ENCODE measurements at places on chromosomes 3 and 15.

- no peak for DNase-seq
Measured at GRCh38 chr3:193130576-193130975, 110.4 kb upstream of the PLAAT1 start.

DNA sequence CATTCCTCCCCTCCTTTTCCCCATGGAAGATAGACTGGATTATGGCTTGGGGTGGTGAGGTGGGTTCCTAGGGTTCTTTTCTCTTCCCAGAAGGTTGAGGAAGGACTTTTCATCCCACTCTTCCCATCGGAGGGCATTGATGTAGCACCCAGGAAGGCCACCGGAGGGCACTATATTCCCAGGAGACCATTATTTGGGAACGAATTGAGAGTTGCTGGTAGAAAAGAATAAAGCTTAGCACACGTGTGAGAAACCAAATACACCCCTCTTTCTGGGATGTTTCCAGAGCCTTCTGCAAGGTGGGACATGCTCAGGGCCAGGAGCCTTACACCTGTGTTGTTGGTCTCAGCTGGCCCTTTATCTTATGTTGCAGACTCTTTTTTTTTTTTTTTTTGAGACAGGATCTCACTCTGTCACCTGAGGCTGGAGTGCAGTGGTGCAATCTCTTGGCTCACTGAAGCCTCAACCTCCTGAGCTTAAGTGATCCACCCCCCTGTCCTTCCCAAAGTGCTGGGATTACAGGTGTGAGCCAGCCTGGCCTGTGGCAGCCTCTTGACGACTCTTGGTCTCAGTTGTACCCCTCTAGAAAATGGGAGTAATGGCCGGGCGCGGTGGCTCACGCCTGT is 6.3 kb upstream of the CDC25A start:
- DNase-seq, result peak; percentile 35

DNA sequence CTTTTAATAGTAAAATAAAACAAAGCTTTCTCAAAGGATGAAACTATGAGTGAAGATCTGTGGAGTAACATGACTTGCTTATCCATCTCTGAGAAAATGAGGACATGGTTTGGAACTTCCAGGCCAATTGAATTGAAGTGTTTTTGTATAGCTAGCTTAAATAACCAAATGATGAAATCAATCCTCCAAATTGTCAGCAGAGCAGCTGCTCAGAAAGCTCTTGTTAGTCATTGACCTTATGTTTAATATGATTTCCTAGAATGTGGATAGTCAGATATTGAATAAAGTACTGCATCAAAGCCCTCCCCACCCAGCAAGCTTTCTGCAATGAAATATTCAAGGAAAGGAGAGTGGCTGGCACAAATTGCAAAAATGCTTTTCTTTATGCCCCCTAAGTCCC is 437.2 kb downstream of the MFSD1 start:
- no peak for DNase-seq

DNA sequence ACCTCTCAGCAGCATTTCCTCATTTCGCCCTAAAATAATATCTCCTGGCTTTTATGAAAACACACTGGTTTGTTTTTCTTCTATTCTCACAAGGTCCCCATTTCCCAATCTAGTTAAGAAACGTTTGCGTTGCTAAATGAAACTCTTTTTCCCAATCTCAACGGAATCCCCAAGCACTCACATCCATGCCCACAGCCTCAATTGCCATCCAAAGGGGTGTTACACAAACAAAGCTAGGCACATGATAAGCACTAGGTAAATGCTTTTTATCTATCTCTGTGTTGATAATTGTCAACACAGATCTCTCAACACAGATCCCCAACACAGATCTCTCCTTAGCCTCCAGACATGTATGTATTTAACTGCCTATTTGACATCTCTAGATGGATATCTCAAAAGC is 35.2 kb upstream of the TF start:
- DNase-seq, result no peak

GRCh38 chr15:21268436-21268940 is 171.8 kb downstream of the POTEB3 start:
- no peak for DNase-seq

- DNase-seq, result no peak
Measured at GRCh38 chr15:38705436-38706219, 141.0 kb upstream of the RASGRP1 start.

DNA sequence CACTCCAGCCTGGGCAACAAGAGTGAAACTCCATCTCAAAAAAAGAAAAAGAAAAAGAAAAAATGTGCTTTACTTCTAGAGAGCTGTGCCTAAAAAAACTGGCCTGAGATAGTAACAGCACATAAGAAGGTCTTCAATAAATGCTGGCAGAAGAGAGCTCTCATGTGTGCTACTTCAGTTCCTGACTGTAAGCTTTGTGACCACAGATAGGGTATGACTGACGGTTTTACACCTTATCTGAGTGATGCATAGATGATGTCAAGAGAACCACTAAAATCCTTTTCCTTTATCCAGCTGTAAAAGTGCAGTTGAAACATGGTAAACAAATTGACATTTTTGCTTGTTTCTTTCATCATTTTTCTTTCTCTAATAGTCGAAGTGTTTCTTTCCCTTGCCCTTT is 127.9 kb downstream of the C3orf70 start:
- no peak for DNase-seq
